ENCODE measurements at places on chromosomes 5 and 9. TPM values are rescaled to one million over a fixed set of nuclear protein-coding genes. Genes with fewer than 3 reads are reported as not detected.

DNA sequence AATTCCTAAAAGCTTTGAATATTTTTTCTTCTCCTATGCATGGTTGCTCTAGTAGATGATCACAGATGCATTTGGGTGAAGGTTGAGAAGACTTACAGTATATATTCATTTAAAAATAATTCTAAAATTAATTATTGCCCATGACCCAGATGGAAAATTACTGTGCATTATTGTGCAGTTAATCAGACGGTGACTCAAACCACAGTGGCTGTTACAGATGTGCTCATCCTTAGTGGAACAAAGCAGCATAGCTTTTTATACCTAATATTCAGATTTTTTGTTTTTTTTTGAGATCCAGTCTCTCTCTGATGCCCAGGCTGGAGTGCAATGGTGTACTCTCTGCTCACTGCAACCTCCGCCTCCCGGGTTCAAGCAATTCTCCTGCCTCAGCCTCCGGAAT is 10.7 kb downstream of the OR2V1 start:
- no peak overlapping the region for H3K4me3 ChIP-seq
- no peaks in the 10 kb centered on the region for H3K4me1 ChIP-seq
- no peak overlapping the region for H3K27ac ChIP-seq
- H3K27me3 ChIP-seq, result no peaks in the 10 kb centered on the region

GRCh38 chr5:9658706-9659105 is 28.6 kb upstream of the TAS2R1 start:
- no peaks in the 10 kb centered on the region for H3K4me1 ChIP-seq
- no peaks in the 10 kb centered on the region for H3K36me3 ChIP-seq
- no peak overlapping the region for H3K27ac ChIP-seq
- H3K27me3 ChIP-seq, result no peaks in the 10 kb centered on the region
- no peak for DNase-seq

GRCh38 chr9:129748249-129748648 is 4.6 kb downstream of the PTGES start:
- H3K4me3 ChIP-seq, result no peak overlapping the region
- H3K27me3 ChIP-seq, result no peaks in the 10 kb centered on the region
- no peak overlapping the region for H3K27ac ChIP-seq
- DNase-seq, result no peak
- no peaks in the 10 kb centered on the region for H3K4me1 ChIP-seq
- no peaks in the 10 kb centered on the region for H3K36me3 ChIP-seq

DNA sequence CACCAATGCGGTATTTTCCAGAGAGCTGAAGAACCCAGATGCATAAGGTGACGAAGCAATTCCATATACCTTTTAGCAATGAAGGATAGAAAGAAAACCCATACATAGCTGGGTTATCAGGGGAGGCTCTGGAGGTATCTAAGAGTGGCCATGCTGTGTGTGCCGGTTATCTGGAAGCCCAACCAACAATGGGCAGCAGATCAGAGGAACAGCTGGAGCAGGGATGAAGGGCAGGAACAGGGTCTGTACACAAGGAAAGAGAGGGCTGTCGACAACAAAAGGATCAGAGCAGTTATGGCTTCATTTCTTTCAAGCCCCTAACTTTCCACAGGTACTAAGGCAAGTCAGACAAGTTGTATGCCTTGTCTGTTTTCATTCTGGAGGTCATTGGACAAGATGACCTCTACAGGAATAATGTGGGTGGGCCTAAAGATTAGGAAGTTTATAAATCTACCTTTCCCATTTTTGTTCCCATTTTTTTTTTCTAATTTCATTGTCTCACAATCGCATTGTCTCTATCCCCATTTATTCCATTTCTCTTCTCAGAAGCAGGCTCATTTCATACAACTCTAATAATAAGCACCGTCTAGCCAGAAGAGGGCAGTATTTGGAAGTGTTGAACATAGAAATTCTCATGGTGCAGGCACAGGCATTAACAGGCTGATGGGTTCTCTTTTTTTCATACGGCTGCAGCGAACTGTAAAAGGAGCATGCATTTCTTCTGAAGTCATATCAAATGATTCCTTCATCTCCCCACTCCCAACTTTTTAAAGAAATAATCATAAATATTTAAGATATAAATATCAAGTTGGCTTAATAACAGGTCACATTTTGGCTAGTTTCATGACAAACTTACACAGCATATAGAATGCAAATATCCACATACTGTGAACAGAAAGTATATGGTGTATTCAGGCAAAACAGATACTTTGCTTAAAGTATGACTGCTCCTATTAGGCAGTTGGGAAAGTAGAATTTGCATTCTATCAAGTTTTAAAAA is 63.5 kb downstream of the ZNF474 start:
- no peaks in the 10 kb centered on the region for H3K27me3 ChIP-seq
- DNase-seq, result no peak
- no peak overlapping the region for H3K4me3 ChIP-seq
- no peak overlapping the region for H3K27ac ChIP-seq
- H3K4me1 ChIP-seq, result no peaks in the 10 kb centered on the region
- H3K36me3 ChIP-seq, result no peaks in the 10 kb centered on the region

DNA sequence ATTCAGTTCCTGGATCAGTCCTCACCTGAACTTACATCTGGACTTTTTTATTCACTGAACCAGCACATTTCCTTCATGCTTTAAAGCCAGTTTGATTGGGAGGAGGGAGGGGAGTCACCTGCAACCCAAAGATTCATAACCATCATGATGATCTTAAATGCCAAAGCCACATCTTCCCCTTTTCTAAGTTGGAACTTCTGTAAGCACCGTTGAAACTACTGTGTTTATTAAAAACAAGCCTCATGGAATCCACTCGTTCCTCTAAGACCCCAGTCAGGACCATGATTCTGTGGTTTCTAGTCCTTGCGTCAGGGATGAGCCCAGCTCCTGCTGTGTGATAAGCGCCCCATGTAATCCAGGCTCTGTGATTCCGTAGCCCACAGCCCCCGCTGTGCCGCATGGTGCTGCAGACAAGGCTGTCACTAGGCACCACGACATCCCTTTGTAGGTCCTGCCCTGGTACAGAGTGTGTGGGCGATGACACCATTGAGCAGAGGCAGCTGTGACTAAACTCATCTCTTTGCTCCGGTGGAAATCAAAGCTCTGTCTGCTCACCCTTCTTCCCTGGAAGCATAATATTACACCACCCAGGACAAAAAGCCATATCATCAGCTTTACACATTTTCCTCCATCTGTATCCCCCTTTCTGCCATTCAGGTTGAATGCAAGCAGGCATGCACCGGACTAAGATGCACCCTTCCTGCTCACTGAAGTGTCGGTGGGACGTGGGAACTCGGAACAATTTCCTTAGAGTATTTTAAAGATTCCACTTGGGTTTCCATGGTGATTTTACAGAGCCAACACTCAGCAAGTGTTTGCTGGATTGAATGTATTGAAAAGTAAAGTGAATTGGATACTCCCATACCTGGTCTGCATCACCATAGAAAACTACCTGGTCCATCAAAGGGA is 132.0 kb upstream of the FSTL4 start:
- DNase-seq, result no peak
- no peaks in the 10 kb centered on the region for H3K36me3 ChIP-seq
- no peaks in the 10 kb centered on the region for H3K27me3 ChIP-seq
- H3K4me1 ChIP-seq, result no peaks in the 10 kb centered on the region
- no peak overlapping the region for H3K4me3 ChIP-seq

GRCh38 chr9:130963337-130963908 is 24.4 kb upstream of the FIBCD1 start:
- no peak overlapping the region for H3K4me3 ChIP-seq
- DNase-seq, result no peak
- no peak overlapping the region for H3K27ac ChIP-seq
- no peaks in the 10 kb centered on the region for H3K36me3 ChIP-seq
- H3K4me1 ChIP-seq, result no peaks in the 10 kb centered on the region

GRCh38 chr5:140855772-140856674 is at the start of gene PCDHA10:
Gene PCDHA10 (plus strand): TSS chr5:140855897. CDS start chr5:140856049, 152 bp downstream.
- H3K27me3 ChIP-seq, result no peaks in the 10 kb centered on the region
- DNase-seq, result no peak
- peak within 1 kb of the TSS; percentile 54 for H3K27ac ChIP-seq
- no peaks in the 10 kb centered on the region for H3K36me3 ChIP-seq
- no peaks in the 10 kb centered on the region for H3K4me1 ChIP-seq

GRCh38 chr5:144103611-144104485 is 66.6 kb downstream of the YIPF5 start:
- H3K4me1 ChIP-seq, result no peaks in the 10 kb centered on the region
- H3K36me3 ChIP-seq, result no peaks in the 10 kb centered on the region
- H3K4me3 ChIP-seq, result no peak overlapping the region
- DNase-seq, result no peak
- no peaks in the 10 kb centered on the region for H3K27me3 ChIP-seq

GRCh38 chr9:111316796-111317195 is 13.2 kb downstream of the OR2K2 start:
- no peaks in the 10 kb centered on the region for H3K27me3 ChIP-seq
- H3K36me3 ChIP-seq, result no peaks in the 10 kb centered on the region
- no peaks in the 10 kb centered on the region for H3K4me1 ChIP-seq
- no peak overlapping the region for H3K4me3 ChIP-seq
- no peak for DNase-seq
- no peak overlapping the region for H3K27ac ChIP-seq

DNA sequence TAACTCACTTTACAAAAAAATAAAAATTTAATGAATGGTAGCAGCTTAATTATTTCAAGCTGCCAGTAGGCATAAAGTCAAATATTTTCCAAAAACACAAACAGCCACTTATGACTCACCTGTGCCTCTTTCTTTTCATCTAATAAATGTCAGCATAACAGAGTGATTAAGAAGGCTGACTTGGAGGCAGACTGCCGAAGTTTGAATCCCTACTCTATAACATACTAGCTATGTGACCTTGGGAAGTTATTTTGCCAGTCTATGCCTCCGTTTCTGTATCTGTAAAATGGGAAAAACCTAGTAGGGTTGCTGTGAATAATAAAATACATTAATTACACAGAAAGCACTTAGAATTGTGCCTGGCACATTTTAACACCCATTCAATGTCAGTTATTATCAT is 33.8 kb downstream of the FANCC start:
- DNase-seq, result no peak
- H3K4me3 ChIP-seq, result no peak overlapping the region
- H3K27ac ChIP-seq, result no peak overlapping the region
- H3K36me3 ChIP-seq, result no peaks in the 10 kb centered on the region
- peaks cover 32% of the 10 kb centered on the region for H3K4me1 ChIP-seq

GRCh38 chr5:73678807-73679206 is 52.8 kb downstream of the ARHGEF28 start:
- H3K4me1 ChIP-seq, result peaks cover 31% of the 10 kb centered on the region
- no peaks in the 10 kb centered on the region for H3K36me3 ChIP-seq
- H3K27me3 ChIP-seq, result no peaks in the 10 kb centered on the region

- H3K27me3 ChIP-seq, result no peaks in the 10 kb centered on the region
- no peaks in the 10 kb centered on the region for H3K36me3 ChIP-seq
- H3K4me3 ChIP-seq, result no peak overlapping the region
Observed at GRCh38 chr9:70962761-70963440, 158.5 kb downstream of the TRPM3 start.

DNA sequence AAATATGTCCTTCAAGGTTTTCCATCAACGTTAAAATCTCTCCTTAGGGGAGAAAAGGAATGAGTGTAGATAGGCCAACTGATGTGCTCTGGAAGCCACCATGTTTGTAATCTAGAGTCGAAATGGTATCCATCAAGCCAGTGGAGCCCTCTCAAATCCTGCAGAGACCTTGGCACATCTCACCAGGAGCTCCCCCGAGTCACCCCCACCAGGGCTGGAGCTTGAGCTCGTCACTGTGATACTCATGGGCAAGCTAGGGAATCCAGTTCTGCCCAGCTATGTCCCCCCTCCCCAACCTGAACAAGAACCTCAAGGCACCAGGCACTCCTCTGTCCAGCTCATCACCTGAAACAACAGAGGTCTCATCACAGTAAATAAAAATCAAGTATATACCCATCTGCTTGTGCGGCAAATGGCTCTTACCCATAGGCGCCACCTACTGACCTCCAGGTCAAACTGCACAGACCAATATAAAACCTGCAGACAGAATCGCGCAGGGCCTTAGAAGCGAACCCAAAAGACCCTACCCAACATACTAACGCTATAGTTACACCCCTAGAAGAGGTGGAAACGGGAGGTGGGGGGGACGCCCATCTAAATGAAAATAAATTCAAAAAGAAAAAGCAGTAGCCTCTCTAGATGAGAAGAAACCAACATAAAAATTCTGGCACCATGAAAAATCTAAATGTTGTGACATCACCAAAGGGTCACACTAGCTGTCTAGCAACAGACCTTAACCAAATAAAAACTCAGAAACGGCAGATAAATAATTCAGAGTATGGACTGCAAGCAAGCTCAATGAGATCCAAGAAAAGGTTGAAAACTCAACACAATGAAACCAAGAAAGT is 75.0 kb downstream of the TTC39B start:
- no peak overlapping the region for H3K27ac ChIP-seq
- no peak overlapping the region for H3K4me3 ChIP-seq
- no peaks in the 10 kb centered on the region for H3K4me1 ChIP-seq
- H3K36me3 ChIP-seq, result no peaks in the 10 kb centered on the region
- no peak for DNase-seq

DNA sequence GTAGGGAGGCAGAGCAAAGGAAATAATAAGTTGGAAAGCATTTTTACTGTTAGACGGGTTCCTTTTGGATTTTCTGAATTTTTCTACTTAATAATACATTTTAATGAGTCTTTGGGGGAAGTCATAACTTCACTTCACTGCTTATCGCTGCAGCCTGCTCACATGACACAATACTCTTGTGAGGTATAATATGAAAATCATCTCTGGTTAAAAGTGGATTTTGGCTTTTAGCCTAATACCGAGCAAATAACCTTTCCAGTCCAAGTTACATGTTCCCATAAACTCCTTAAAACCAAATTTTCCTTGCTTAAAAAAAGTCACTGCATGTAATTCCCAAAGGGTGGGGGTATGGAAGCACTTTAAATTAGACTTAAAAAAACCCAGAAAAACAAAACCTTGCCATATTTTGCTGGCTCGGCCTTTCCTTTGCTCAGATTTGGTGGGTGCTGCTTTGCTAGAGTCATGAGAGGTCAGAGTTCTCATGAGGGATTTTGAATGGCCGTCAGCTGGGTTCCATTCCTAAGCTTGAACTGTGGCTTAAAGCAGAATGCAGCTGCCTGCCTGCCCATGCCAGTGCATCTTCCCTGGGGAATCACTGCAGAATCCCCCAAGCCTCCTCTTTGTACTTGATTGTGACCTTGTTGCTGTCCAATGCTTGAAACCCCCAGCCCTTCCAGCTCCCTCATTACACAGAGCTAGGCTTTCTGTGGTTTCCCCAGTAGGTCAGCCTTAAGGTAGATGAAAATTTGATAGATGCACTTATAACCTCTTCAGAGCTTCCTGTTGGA is 331.8 kb downstream of the KDM4C start:
- no peak for DNase-seq
- no peaks in the 10 kb centered on the region for H3K36me3 ChIP-seq
- no peaks in the 10 kb centered on the region for H3K4me1 ChIP-seq
- no peaks in the 10 kb centered on the region for H3K27me3 ChIP-seq
- H3K27ac ChIP-seq, result no peak overlapping the region

GRCh38 chr5:127419683-127420257 is 97.7 kb upstream of the PRRC1 start:
- no peak for DNase-seq
- H3K36me3 ChIP-seq, result no peaks in the 10 kb centered on the region
- no peak overlapping the region for H3K27ac ChIP-seq
- H3K4me3 ChIP-seq, result no peak overlapping the region
- H3K27me3 ChIP-seq, result no peaks in the 10 kb centered on the region
- no peaks in the 10 kb centered on the region for H3K4me1 ChIP-seq

PCDHGC3 gene
- 23.1 TPM for polyA plus RNA-seq

SAPCD2 gene
- 0.30 TPM for polyA plus RNA-seq

PCDHGB4 gene
- polyA plus RNA-seq, result 0.56 TPM

IL5 gene
- not detected for polyA plus RNA-seq

All from pancreas (tissue), 10 donors.